CD4-positive, CD25-positive, alpha-beta regulatory T cell (primary cell): ENCODE measurements at places on chromosomes 7 and 10.

DNA sequence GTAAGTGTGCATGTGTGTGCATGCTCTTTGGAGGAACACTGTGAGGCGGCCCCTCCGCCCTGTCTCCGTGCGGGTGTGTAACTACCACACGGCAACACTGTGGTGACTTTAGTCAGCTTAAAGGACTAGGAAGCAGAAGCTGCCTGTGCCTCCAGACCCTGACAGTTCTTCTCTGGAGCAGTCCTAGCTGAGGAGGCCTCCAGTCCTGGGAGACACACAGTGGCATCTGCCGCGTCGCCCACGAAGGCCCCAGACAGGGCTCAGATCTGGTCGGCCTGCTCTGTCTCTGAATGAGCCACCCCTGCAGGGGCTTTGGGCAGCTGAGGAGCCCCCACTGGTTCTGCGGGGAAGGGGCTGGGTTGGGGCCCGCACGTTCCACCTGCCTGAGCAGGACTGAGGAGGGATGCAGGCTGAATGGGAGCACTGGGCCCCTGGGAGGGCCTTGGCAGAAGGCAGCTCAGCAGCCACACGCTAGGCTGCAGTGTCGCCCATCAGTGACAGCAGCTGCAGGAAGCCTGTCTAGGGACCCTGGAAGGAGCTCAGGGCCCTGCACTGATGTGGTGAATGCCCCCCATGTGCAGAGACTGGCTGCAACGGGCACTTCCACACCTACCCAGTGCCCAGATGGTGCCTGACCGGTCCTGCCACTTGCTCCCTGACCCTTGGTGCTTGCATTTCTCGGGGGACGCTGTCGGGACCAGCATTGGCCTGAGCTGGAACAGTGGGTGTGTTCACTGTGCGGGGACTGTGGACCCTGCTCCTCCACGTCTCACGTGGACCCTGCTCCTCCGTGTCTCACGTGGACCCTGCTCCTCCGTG is 27.3 kb upstream of the KNDC1 start:
- DNase-seq, result no peak

DNA sequence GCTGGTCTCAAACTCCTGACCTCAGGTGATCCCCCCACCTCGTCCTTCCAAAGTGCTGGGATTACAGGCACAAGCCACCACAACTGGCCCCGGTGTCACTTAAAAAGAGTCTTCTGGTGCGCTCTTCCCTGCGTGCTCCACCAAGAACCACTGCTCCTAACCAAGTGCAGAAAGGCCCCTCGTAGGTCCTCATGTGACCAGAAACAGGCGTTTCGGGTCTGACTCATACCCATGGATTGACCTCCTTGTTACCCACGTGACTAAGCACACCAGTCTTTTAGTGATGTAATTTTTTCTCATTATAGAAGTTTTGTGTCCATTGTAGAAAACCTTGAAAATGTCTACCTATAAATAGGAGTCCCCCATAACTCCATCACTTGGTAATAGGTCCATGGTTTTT is 13.9 kb downstream of the FKBP6 start:
- no peak for DNase-seq

DNA sequence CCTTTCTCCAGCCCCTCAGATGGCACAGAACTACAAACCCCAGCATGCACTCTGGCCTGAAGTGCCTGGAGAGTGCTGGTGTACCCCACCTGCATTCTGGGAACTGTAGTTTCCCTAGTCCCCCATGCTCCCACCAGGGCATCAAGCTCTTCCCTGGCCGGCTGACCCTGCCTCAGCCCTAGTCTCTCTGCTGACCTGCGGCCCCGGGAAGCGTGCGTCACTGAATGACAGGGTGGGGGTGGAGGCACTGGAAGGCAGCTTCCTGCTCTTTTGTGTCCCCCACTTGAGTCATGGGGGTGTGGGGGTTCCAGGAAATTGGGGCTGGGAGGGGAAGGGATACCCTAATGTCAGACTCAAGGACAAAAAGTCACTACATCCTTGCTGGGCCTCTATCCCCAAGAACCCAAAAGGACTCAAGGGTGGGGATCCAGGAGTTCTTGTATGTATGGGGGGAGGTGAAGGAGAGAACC is 2.1 kb downstream of the NOS3 start:
- DNase-seq, result peak; percentile 51

GRCh38 chr7:126223729-126224128 is 1029.0 kb downstream of the GRM8 start:
- DNase-seq, result no peak

- DNase-seq, result no peak
These were observed 172.4 kb downstream of the FZD1 start for GRCh38 chr7:91436655-91437054.

DNA sequence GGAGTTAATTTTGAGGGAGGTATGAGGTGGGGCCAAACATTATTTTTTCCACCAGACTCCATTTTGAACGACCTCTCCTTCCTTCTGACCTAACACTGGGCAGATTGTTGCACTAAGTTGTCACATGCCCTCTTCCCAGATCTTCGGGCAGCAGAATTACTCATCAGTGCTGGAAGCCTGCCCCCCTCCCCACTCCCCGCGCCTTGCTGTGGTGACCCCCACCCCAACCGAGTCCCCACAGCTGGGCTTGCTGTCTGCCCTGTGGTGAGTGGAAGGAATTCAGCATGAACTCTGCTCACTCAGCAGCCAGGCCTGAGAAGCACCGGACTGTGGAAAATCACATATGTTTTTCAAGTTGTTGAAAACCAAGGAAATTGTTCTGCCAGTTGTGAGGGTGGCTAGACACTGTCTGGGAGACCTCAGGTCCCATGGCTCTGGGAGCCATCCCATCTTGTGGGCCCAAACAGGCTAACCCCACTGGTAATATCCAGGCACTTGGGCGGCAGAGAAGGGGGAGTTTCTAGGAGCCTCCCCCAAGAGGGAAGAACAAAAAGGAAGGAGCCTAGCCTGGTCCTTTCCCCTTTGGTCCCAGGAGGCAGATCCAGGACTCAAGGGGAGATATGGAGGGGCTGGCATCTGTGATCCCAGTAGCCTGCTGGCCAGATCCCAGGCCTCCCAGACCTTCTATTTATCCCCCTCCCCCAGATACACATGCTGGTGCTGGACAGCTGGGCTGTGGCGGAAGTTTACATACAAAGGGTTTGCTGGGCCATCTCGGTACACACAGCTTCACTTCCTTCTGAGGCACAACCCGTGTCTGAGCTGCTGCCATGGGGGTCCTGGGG is 3.5 kb upstream of the AEBP1 start:
- DNase-seq, result no peak

- DNase-seq, result no peak
These were observed 252.7 kb upstream of the FERD3L start for GRCh38 chr7:19397911-19398310.

GRCh38 chr7:132569884-132570614 is 6.2 kb downstream of the PLXNA4 start:
- DNase-seq, result no peak

- no peak for DNase-seq
These were observed 207.7 kb downstream of the ZEB1 start for GRCh38 chr10:31526681-31527080.

- no peak for DNase-seq
These were observed 37.6 kb downstream of the DAGLB start for GRCh38 chr7:6409944-6410693.

GRCh38 chr10:117653170-117653515 is 110.6 kb downstream of the EMX2 start:
- peak; percentile 78 for DNase-seq

DNA sequence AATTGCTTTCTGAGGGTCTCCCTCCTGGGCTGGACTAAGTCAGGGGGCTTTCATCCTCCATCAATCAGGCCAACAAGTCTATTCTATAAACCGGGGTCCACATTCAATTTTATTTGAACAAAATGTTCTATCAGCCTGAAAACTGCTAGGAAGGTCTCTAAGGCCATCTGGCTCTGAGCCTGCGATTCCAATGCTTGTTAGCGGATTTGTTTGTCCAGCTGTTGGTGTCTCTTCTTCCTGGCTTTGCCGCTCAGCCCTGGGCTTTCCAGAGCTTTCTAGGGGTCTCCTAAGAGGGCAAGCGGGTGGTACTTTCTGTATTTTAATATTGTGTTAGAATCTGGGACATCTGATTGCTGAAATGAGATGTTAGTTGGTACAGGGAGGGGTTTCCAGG is 136.7 kb downstream of the VIPR2 start:
- DNase-seq, result no peak

- no peak for DNase-seq
These were observed 434.2 kb upstream of the MKI67 start for GRCh38 chr10:128560406-128560805.

DNA sequence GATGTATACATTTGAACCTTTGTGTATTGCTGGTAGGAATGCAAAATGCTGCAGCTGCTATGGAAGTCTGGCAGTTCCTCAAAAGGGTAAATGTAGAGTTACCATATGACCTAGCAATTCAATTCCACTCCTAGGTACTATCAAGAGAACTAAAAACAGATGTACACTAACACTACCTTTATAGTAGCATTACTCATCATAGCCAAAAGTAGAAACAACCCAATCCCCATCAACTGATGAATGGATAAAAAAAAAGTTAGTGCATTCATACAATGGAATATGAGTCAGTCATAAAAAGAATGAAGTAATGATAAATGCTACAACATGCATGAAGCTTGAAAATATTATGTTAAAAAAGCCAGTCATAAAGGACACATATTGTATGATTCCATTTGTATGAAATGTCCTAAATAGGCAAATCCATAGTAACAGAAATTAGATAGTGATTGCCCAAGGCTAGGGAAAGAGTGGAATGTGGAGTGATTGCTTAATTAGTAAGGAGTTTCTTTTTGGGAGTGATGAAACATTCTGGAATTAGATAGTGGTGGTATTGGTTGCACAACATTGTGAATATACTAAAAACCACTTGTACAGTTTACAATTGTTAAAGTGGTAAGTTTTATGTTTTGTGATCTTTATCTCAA is 96.4 kb upstream of the AOAH start:
- DNase-seq, result no peak

GRCh38 chr10:95374597-95375209 is 83.9 kb upstream of the PDLIM1 start:
- DNase-seq, result peak; percentile 78

DNA sequence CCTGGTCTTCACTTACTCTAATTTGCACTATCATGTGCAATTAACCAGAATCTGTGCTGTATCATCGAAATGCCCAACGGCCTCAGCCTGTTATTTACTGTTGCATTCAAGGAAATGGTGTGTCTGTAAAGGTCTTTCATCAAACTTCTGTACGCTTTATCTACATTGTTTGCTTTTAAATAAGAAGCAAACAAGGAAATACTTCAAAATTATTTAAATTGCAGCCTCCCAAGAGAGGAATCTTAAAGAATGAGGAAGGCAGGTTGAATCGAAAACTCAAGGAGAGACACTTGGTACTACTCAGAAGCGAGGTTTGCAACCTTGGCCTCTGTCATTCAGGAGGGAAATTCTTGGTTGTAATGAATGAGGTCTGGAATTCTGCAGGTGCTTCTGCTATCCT is 40.7 kb downstream of the MGAM start:
- DNase-seq, result no peak

DNA sequence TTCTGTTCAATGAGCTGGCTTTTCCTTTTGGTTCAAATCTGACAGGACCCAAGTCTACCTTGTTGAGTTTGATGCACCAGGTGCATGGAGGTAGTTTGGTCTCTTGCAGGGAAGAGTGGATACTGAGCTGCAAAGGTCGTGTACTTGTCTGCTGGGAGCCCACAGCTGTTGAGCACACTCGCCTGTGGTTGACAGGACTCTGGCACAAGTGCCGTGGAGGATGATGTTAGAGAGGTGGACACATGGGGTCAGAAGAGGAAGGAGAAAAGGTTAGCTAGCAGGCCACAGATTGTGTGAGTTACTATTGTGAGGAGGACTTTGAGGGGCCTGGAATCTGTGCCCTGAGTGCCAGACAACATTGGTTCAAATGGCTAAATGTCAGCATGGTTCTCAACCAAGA is 197.3 kb downstream of the CREB5 start:
- no peak for DNase-seq

DNA sequence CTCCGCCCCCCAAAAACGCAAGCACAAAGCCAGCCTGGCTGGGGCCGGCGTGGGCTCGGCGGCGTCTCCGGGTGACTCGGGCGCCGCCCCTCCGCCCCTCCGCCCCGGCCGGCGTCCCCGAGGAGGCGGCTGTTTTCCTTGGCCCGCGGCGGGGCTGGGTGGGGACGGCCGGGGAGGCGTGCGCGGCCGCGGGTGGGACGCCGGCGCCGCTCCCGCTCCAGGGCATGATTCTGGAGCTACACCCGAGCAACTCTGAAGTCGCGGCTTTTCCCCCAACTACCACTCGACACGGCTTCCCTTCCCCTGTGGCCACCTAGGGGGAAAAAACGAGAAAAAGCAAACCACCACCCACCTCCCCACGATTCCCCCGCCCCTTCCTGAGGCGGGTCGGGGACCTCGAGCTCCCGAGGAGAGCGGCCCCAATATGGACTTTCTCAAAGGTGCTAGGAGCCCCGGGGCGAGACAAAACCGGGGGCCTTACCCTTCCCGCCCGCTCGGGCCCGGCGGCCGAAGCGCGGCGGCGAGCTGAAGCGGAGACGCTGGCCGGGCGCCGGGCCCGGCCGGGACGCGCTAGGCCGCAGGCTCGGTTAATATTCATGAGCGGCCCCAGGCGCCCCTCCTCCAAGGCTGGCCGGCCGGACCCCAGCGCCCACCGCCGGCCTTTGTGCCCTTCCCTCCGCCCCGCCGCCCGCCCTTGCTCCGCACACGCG is 856 bp downstream of the ARHGAP21 start:
- DNase-seq, result peak; percentile 46

- no peak for DNase-seq
These were observed 328.4 kb downstream of the PHF14 start for GRCh38 chr7:11302121-11302520.

DNA sequence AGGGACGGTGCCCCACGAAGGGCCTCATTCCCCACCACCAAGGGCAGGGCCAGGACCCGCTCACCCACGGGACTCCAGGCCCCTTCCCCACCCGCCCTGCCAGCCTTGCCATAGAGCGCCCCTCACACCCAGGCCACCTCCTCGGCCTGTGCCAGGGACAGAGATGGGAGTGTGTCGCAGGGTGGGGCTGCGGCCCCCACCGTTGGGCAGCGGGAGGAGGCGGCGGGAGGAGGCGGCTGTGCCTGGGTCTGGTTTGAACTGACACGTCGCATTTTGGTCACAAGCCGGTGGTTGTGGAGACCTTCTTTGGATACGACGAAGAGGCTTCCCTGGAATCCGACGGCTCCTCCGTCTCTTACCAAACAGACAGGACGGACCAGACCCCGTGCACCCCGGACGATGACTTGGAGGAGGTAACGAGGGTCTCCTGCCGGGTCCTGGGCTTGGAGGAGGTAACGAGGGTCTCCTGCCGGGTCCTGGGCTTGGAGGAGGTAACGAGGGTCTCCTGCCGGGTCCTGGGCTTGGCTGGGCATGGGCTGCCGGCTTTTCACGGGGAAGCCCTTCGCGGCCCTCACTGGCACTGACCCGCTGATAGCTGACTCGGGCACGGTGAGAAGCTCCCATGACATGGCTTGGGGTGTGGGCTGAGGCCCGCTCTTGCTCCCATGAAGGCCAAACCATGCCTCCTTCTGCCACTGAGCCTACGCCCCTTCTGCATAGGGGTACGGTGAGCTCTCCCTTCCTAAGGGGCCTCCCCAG is 46.4 kb upstream of the DPYSL4 start:
- DNase-seq, result no peak

DNA sequence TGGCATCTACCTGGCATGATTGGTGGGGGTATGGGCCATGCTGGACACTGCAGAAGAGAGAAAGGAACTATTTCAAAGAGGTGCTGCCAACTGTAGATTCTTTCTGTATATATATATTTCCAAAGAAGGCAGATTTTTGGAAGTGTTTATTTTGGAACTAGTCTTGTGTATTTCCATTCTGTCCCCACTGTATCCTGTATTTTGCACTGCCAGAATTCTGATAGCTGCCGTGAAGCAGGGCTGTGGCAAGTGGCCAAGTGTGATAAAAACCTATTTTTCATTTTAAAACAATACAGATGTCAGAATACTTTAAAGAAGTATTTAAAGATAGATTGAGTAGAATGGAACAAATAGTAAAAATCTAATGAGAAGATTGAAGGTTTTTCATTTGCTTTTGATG is 17.1 kb downstream of the MCU start:
- DNase-seq, result no peak
